ENCODE measurements at places on chromosomes 3 and 15.
A peak's percentile ranks its signal among the peaks of the same experiment; 100 is the strongest.

DNA sequence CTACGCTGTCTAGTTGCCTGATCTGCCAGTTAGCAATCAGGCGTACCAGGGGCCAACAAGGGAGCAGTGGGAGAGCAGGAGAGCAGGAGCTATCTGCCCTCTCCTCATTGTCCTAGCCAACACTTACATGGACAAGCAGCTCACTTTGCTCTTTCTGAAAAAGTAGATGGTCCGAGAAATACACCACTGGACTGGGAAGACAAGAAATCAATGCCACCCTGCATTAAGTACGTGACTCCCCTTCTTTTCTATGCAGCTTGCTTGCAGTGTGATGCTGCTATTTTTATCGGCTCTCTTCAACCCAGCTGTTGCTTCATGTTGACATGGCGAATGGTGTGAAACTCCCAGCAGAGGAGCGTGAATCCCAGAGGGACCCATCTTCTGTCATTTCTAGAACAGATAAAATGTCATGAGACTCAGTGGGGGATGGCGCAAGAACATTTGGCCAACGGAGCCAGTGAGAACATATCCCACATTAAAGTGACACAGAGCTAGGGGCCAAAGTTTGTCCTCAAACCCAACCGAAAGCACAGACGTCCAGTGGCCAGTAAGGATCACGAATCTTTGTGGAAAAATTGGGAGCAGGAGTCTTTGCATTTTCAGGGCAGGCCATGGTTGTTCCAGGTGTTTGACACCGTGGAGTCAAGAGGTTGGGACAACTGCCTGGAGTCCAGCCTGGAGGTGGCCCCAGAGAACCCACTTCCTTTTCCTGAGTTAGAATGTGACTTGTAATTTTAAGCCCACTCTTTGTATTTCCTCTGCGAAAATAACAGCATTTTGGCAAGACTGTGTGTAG is 53.7 kb upstream of the MEF2A start:
- no peak for DNase-seq

GRCh38 chr3:55177749-55178148 is 249.9 kb upstream of the LRTM1 start:
- no peak for DNase-seq

- peak; percentile 37 for DNase-seq
Observed at GRCh38 chr3:52446631-52447511, 2.0 kb upstream of the SEMA3G start.

- DNase-seq: no peak
Observed at GRCh38 chr15:58182460-58183163, 44.4 kb downstream of the AQP9 start.

GRCh38 chr15:78276064-78276943 is 11.9 kb downstream of the DNAJA4 start:
- DNase-seq: no peak

- DNase-seq: no peak
Observed at GRCh38 chr15:50687302-50687902, 805 bp upstream of the TRPM7 start.

DNA sequence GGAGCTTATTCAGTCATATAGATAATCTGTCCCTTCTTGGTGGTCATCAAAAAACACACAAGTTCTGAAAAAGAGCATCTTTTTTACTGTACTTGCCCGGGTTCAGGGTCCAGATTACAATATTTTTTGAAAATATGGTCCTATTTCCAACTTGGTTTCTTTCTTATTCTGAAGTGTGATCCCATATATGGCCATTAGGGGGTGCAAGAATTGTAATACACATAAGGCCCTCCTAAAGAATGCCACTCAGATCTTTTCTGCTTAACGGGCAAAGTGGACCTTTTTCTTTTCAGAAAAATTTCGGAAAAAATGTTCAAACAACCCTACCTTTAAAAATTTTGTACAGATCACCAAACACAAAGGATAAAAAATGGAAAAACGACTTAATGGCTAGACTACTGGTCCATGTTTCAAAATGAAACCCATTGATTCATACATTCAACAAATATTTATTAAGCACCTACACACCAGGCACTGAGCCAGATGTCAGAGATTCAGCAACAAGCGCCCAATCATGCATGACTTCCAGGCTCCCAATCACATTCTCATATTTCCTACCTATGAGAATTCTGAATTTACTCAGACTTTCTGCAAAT is 102.0 kb upstream of the MYRIP start:
- no peak for DNase-seq

- DNase-seq: no peak
Observed at GRCh38 chr15:81024936-81025335, 24.2 kb downstream of the TLNRD1 start.

GRCh38 chr15:96355568-96356187 is 25.2 kb downstream of the NR2F2 start:
- no peak for DNase-seq

DNA sequence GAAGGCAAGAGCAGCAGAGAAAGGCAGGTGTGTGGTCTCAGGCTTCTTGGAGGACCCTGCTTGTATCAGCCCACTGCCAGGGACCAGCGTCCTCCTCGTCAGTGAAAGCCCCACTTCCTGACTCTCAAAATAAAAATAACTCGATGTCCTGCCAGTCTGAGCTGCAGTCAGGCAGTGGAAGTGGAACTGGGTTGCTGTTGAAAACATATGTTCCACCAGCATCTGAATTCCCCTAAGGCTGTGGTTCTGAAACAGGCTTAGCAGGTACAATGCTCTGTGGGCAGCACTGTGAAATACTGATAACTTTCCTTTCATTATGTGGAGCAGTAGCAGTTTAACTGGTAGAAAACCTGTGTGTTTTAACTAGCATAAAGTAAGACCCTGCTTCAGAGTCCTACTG is 121.6 kb upstream of the EIF1B start:
- DNase-seq: no peak

DNA sequence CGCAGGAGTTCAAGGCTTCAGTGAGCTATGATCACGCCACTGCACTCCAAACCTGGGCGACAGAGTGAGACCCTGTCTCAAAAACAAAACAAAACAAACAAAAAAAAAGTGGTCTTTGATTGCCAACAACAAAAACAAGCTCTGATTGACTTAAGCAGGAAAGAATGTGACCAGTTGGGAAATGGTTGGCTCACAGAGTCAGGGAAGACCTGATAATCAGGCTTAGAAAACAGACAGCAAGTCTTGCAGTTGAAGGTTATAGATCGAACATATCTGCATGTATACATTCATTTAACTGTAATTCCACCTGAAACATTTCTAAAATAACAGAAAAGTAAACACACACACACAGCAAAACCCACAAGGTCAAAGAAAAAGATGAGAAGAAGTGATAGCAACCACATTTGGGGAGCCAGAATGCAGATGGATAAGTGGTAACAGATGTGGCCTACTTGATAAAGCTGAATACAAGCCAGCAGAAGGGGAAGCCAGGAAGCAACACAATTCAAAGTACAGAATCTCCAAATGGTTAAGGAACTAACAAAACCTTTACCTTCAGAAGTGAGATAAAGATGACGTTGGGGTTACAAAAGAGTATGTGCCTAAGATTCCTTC is 699.9 kb upstream of the ZNF385D start:
- no peak for DNase-seq

GRCh38 chr15:25736461-25736860 is 126.7 kb downstream of the ATP10A start:
- DNase-seq: no peak

GRCh38 chr3:67090474-67090873 is 92.4 kb downstream of the KBTBD8 start:
- DNase-seq: no peak

- DNase-seq: no peak
Observed at GRCh38 chr3:131701153-131701770, 198.5 kb upstream of the MRPL3 start.

DNA sequence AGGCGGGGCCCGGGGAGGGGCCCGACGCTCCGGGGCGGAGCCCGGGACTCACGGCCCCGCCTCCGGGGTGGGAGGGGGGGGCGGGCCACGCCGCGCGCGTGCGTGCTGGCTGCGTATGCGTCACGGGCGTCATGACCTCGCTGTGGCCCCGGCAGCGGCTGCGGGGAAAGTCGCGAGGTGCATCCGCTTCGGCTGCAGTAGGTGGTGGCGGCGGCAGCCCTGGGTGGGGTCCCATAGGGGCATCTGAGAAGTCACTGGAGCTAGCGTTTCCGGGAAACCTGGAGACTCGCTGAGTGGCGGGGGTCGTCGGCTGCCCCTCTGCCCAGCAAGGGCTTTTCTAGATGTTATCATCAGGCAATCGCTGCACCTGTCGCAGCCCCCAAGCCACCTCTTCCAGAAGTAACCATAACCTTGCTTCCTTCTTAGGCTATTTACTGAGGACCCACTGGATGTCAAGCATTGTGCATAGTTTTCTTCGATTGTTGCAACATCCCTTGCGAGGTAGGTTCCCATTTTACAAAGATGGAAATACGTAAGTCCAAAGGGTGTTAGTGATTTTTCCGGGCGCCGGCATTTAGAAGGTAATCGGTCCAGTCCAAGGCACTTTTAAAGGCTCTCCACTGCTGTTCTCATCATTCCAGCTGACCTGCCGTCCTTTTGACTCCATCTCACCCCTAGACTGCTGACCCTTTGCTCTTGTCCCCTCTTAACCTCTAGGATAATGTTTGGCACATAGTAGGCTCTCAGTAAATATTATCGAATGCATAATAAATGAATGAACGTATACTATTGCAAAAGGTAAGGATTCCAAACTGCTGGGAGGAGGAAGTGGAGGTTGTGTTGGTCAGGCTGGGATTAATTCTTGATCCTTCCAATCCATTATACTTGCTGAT is at the start of gene GDPGP1:
TSS of gene GDPGP1 (plus strand) at position 114 of the 893 bp plus-strand sequence. CDS start 6,700 bp downstream, outside the sequence.
- peak; percentile 88 for DNase-seq

- DNase-seq: no peak
Observed at GRCh38 chr15:94287794-94288246, 56.5 kb downstream of the MCTP2 start.

DNA sequence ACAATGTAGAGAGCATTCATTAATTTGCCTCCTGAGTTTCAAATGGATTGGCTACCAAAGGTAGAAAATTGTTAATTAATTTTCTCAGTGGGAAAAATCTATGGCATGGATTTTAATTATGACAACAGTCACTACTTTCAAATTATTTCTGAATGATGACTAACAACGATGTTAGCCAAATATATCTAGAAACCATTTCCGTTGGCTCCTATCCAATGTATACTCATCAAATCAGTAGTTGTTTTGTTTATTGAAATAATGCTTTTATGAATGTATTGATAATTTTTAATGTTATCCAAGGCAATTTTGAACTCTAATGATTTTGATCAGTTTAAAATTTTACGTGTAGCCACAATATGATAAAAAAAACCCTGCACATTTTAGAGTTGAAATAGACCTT is 333.4 kb downstream of the NAALADL2 start:
- DNase-seq: no peak

GRCh38 chr3:31004025-31004678 is 109.7 kb upstream of the GADL1 start:
- no peak for DNase-seq

DNA sequence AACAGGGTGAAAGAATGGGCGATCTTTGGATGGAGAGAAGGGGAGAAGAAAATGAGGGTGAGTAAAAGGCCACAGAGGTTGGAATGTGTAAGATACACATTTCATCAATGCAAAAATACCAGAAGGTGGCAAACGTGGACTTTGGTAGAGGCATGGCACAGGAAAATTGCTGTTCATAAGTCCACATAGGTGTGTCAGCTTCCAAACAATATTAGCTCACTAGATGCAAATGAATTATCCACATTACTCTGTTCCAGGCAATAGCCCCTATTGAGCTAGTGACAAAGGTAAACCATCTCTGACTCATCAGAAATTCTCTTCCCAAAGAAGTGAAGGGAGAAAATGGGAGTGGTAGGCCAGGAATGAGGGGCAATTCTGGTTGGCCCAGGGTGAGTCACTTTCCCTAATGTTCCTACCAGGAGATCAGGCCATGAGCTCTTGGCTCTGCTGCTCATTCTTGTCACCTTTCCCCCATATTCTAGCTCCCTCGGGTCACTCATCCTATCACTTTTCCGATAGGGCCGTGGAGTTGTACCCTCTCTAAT is 19.9 kb downstream of the ACKR2 start:
- no peak for DNase-seq

- no peak for DNase-seq
Observed at GRCh38 chr3:153069598-153070510, 92.2 kb upstream of the RAP2B start.

GRCh38 chr3:133294253-133294652 is 105.6 kb upstream of the BFSP2 start:
- no peak for DNase-seq

- DNase-seq: no peak
Observed at GRCh38 chr3:53075743-53076140, 29.9 kb upstream of the SFMBT1 start.

Data from stimulated activated CD8-positive, alpha-beta memory T cell treated with anti-CD3 and anti-CD28 coated beads, Interleukin-7, amount 100 ng/mL, for 1 hour (primary cell).